Stimulated activated naive B cell treated with anti-CD40 and anti-IgM and Interleukin-4, amounts not matched to agents 10 μg/mL and 1 μg/mL and 100 μg/mL, for 72 hours (primary cell): ENCODE measurements at places on chromosomes 7 and 10.

DNA sequence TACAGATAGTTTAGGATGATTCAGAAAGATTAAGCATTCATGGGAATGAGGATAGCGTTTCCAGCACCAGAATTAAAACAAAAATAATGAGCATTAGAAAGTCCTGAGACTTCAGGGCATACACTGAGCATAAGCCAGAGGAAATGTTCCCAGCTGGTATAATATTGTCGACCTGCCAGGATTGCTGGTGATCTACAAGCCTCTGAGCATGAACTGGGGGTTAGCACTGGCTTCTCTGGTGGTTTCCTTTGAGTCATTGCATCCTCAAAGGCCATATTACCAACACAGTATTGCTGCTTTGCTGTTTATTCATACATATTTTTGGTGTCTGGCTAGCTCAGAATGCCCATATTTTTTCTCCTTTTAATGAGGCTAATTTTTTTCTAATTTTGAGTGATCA, 10.7 kb upstream of the ATRNL1 start:
- peaks cover 4% of the 10 kb centered on the region for H3K36me3 ChIP-seq
- H3K27ac ChIP-seq = no peak overlapping the region
- peaks cover 13% of the 10 kb centered on the region for H3K27me3 ChIP-seq
- no peaks in the 10 kb centered on the region for H3K4me1 ChIP-seq
- no peak overlapping the region for H3K4me3 ChIP-seq

DNA sequence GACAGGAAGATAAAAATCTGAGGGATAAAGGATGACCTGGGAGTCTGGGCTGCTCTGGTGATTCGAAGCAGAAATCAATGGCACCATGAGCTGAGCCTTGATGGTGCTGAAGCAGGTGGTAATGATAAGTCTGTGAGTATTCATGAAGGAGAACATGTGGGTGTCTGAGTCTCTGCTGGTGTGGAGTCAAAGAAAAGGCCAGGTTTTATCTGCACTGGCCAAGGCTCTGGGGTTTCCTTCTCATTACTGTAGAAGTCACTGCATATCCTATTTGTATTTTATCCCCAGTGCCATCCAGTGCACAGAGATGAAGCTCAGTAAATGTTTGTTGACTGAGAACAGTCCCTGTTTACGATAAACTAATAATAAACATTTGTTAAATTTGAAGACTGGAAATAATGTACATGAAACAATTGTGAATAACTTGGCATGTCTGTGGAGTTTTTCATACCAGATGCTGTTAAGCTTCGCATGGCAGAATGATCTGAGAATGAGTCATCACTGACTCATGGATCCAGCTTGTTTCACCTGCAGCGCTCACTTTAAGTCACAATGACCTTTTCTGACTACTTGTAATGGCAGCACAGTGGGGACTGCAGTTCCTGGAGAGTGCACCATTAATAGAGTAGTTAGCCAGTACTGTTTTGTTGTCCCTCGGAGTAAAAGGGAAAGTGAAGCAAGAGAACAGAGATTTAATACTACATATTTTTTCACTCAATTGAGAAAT, 538.5 kb downstream of the HTR7 start:
- no peaks in the 10 kb centered on the region for H3K36me3 ChIP-seq
- no peak overlapping the region for H3K4me3 ChIP-seq
- H3K4me1 ChIP-seq = peaks cover 7% of the 10 kb centered on the region
- peak; percentile 12 for DNase-seq
- no peak overlapping the region for H3K27ac ChIP-seq

DNA sequence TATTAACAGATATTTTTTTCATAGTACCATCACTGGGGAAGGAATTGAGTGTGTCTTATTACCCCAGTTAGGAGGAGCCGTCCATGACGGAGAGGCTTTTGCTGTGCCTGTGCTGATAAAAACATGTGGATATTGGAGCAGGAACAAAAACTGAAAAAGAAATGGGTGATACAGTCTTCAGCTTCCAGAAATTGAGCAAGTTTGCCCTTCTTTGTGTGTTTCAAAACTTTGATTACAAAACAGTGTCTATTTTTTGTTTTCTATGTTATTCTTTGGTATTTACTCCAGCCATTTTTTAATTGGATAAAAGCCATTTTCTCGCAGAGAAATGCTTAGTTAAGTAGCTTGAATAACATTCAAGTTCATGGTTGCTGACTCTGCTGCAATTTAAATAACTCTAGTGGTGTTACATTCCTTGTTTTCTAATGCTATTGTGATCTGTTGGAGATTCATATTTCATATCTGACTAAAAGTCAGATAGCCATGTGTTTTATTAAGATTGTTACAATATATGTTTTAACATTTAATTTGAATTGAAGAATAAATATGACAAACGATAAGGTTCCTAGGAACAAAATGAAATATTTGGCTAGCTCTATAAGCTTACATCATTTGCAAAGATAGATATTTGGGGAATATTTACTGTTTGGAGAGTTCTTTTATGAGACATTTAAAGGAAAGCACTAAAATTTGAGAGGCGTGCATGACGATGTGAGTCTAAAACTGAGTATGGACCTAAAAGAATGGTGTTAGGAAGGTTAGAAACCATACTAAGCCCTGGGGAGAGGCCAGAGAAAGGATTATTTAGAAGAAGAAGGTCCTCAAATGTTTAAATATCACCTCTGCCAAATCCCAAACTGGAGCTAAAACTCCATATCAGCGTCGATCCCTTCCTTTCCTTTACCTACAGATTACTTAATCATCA, 747.3 kb upstream of the CELF2 start:
- H3K4me1 ChIP-seq = no peaks in the 10 kb centered on the region
- no peak for DNase-seq
- no peak overlapping the region for H3K4me3 ChIP-seq
- no peaks in the 10 kb centered on the region for H3K27me3 ChIP-seq

- H3K27ac ChIP-seq = no peak overlapping the region
- no peak overlapping the region for H3K4me3 ChIP-seq
- H3K4me1 ChIP-seq = no peaks in the 10 kb centered on the region
- DNase-seq = no peak
These were observed 119.3 kb upstream of the PRKCQ start for GRCh38 chr10:6699336-6699735.

- H3K27me3 ChIP-seq = no peaks in the 10 kb centered on the region
- no peak for DNase-seq
- H3K4me3 ChIP-seq = no peak overlapping the region
- no peaks in the 10 kb centered on the region for H3K36me3 ChIP-seq
- no peak overlapping the region for H3K27ac ChIP-seq
These were observed 3.0 kb upstream of the GSAP start for GRCh38 chr7:77419102-77419501.

DNA sequence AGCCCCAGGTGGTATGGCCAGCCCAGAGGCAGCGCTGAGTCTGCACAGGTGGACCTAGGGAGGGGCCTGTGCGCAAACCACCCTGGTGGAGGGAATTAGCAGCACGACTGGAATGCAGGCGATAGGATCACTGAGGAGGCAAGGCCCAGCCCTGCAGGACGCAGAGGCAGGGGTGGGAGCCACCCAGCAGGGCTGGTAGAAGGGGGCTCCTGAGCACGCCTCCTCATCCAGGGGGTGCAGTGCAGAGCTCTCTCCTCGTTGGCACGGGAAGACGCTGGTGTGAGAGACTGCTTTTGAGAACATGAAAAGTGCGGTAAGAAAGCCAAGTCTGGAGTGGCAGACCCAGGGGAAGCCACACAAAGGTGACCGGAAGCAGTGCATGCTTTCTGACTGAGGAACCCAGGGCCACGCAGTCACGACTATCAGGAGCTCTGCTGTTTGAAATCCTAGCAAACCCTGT, 6.0 kb downstream of the FXYD4 start:
- H3K27ac ChIP-seq = no peak overlapping the region
- no peaks in the 10 kb centered on the region for H3K27me3 ChIP-seq
- H3K4me1 ChIP-seq = no peaks in the 10 kb centered on the region
- H3K4me3 ChIP-seq = no peak overlapping the region
- H3K36me3 ChIP-seq = no peaks in the 10 kb centered on the region
- DNase-seq = no peak

- H3K27me3 ChIP-seq = no peaks in the 10 kb centered on the region
- peaks cover 38% of the 10 kb centered on the region for H3K4me1 ChIP-seq
- H3K36me3 ChIP-seq = peaks cover 37% of the 10 kb centered on the region
- no peak for DNase-seq
These were observed 22.3 kb downstream of the ZNF783 start for GRCh38 chr7:149284343-149284742.

GRCh38 chr7:128167042-128167701, 73.9 kb upstream of the LEP start:
- peaks cover 63% of the 10 kb centered on the region for H3K27me3 ChIP-seq
- H3K36me3 ChIP-seq = no peaks in the 10 kb centered on the region

DNA sequence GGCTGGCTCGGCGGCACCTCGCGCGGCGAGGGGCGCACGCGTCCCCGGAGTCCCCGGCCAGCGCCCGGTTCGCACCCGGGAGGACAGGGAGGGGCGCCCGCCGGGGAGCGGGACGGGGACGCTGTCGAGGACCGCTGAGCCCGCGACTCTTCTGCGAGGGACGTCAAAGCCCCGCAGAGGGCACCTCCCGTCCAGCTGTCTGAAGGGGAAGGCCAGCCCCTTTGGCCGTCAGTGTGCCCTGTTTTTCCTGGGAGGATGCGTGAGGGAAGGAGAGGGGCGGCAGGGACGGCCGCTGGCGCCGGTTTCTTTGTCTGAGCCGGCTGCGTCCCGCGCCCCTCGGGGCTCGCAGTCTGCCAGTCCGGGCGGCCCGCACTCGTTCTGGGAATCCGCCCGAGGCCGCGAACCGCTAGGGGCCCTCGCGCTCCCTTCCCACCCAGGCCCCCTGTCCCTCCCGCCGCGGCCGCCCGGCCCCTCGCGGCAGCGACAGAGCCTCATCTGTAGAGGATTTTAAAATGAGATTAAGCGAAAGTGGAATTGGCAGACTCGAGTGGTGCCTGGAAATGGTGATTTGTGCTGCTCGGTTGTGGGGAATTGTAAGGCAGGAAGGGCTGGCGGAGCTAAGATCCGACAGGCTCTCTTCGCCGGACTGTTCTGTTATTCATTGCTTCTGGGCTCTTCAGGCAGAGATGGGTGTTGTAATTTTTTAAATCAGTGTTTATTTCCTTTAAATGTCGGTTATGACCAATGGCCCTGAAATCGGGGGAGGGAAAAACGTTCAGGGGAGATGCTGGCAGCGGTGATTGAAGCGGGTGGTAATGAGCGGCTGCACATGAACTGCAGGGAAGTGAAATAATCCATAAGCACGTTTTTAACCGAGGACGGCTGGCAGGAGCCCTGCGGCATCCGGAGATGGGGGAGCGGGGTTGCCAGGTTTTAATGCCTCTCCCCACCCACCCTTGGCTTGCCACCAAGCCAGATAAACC, 618 bp upstream of the RELN start:
- H3K27me3 ChIP-seq = peaks cover 40% of the 10 kb centered on the region
- peaks cover 7% of the 10 kb centered on the region for H3K4me1 ChIP-seq
- no peaks in the 10 kb centered on the region for H3K36me3 ChIP-seq
- DNase-seq = no peak

- no peak for DNase-seq
- H3K4me1 ChIP-seq = peaks cover 6% of the 10 kb centered on the region
- H3K27ac ChIP-seq = peak overlapping the region; percentile 86
- H3K36me3 ChIP-seq = no peaks in the 10 kb centered on the region
These were observed 61.8 kb upstream of the LRRN3 start for GRCh38 chr7:111029141-111029572.

DNA sequence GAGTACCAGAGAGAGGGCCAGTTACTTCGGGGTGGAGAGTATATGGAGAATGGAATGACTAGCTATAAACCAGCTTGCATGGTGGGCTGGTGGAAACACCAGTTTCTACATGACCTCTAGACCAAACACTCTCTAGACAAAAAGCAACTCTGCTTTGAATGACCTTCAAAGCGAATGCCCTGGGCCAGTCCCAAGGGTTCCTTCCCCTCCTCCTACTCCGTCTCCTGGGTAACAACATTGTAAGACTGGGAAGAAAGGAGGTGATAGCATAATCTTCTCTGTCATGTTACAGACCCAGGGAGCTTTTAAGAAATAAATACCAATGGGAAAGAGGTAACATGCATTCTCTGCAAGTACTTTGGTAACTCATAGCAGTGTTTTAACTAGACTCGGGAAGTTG, 7.4 kb downstream of the HK1 start:
- no peak overlapping the region for H3K27ac ChIP-seq
- no peak for DNase-seq
- H3K27me3 ChIP-seq = peaks cover 9% of the 10 kb centered on the region
- no peaks in the 10 kb centered on the region for H3K4me1 ChIP-seq
- H3K36me3 ChIP-seq = no peaks in the 10 kb centered on the region

GRCh38 chr7:20519645-20520044, 95.8 kb upstream of the ABCB5 start:
- no peaks in the 10 kb centered on the region for H3K4me1 ChIP-seq
- H3K36me3 ChIP-seq = no peaks in the 10 kb centered on the region

- no peak overlapping the region for H3K4me3 ChIP-seq
- peaks cover 12% of the 10 kb centered on the region for H3K4me1 ChIP-seq
- H3K27ac ChIP-seq = no peak overlapping the region
These were observed 2.0 kb upstream of the SFTPA1 start for GRCh38 chr10:79608505-79609375.

DNA sequence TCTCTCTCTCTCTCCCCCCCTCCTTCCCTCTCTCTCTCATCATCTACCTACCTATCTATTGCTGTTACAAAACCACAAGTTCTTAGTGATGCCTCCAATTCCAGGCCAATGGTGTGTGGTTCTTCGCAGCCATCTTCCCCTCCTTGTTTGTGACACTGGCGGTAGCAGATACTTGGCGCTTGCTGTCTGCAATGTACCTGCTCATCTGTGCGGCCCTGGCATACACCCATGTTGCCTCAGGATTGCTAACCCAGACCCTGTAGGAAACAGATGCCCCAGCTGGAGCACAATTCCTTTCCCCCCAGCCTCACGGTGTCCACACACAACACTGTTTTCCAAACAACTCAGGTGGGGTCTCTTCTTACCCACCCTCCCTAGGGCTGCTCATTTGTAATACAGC, 13.6 kb upstream of the DPYSL4 start:
- H3K27me3 ChIP-seq = peaks cover 68% of the 10 kb centered on the region
- DNase-seq = no peak
- no peaks in the 10 kb centered on the region for H3K36me3 ChIP-seq
- H3K4me1 ChIP-seq = peaks cover 22% of the 10 kb centered on the region

DNA sequence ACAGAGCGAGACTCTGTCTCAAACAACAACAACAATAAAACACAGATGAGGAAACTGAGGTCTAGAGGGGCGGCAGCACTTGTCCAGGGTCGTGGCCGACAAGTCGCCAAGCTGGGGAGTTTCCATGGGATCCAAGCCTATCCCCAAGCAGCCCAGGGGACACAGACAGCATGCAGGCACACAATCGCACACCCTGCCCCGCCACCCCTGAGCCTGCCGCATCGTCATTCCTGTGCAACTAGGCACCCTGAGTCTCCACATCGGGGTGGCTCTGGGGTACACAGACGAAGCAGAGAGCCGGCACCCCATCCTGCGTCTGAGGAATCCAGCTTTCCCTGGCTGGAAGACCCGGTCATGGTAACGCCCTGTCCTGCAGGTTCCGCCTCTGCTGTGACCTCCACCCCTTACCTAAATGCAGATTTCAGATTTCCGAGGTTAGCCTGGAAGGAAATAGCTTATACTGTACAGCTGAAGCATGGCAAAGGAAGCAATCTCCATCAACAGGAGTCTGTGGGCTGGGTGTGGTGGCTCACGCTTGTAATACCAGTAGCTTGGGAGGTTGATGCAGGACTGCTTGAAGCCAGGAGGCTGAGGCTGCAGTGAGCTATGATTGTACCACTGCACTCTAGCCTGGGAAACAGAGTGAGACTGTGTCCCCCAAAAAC, 136.1 kb upstream of the TNRC18 start:
- H3K4me1 ChIP-seq = peaks cover 58% of the 10 kb centered on the region
- peak overlapping the region; percentile 95 for H3K27ac ChIP-seq
- H3K36me3 ChIP-seq = no peaks in the 10 kb centered on the region
- DNase-seq = no peak
- no peaks in the 10 kb centered on the region for H3K27me3 ChIP-seq

- no peak overlapping the region for H3K27ac ChIP-seq
- H3K27me3 ChIP-seq = peaks cover 17% of the 10 kb centered on the region
- no peaks in the 10 kb centered on the region for H3K4me1 ChIP-seq
- H3K4me3 ChIP-seq = no peak overlapping the region
These were observed 15.2 kb downstream of the SORBS1 start for GRCh38 chr10:95545981-95546380.
